NCI-H524 (cell line): ENCODE measurements at places on chromosomes 5 and 9.
A peak's percentile ranks its signal among the peaks of the same experiment; 100 is the strongest.

GRCh38 chr5:94080390-94080789 lies 339.0 kb upstream of the POU5F2 start:
- peak; percentile 39 for DNase-seq

DNA sequence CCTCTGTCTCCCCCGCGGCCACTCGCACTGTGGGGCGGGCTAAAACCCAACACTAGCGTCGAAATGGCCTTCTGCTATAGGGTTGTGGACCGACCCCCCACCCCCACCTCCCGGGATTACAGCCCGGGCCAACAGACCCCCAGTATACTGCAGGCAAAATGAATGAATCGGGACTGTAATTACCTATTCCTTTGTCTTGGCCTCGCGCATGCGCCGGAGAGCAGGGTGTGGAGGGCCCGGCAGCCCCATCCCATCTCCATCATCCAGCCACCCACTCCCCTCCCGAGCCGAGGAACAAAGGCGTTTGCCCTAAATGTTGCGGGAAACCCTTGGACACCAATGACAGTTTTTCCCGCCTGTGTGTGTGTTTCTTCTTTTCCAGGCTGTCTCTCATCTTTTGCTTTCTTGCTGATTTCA lies 1.6 kb downstream of the BASP1 start:
- peak; percentile 74 for DNase-seq

GRCh38 chr5:176837707-176838115 lies 27.4 kb downstream of the UNC5A start:
- no peak for DNase-seq

GRCh38 chr5:22541037-22541436 lies 312.1 kb downstream of the CDH12 start:
- peak; percentile 100 for DNase-seq

GRCh38 chr5:74995926-74996325 lies 56.4 kb downstream of the GCNT4 start:
- no peak for DNase-seq

- DNase-seq, result no peak
These were observed 2.7 kb downstream of the AOPEP start for GRCh38 chr9:94729199-94729598.

GRCh38 chr5:15106530-15107283 lies 235.1 kb upstream of the ANKH start:
- peak; percentile 58 for DNase-seq

GRCh38 chr5:2113348-2114131 lies 230.8 kb upstream of the IRX4 start:
- DNase-seq, result no peak

GRCh38 chr9:77019236-77019925 lies at the start of gene FOXB2:
FOXB2 (plus strand) TSS chr9:77019655; CDS start chr9:77019655, 0 bp downstream.
- DNase-seq, result no peak

GRCh38 chr5:80656425-80656824 lies 1.6 kb upstream of the DHFR start:
- DNase-seq, result no peak

DNA sequence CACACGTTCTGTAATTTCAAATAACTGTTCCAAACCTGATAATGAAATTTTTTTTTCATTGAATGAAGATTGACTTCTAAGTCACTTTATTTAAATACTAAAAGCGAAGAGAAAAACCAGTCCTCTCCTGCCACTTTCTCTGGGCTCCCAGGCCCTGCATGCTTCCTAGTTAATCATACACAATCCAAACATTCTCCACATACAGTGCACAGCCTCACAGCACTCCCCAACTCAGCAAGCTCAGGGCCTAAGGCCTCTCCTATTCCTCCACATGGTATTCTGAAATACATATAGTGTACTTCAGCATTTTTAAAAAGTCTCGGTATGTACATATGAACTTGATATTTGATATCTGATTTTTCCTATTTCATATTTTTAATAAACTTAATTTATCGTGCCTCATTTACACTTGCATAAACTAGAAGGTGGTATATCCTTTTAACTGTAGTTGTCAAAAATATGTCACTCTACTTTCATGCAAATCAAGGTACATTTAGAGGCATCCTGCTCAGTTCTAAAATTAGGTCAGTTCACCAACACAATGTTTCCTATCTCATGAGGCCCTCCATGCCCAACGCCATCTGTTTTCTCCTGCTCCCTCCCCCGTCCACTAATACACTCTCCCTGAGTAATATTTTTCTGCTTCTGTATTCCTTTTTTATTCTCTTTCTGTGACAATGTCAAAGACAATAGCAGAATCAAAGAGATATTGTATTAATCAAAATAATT lies 206.7 kb downstream of the ARRDC3 start:
- DNase-seq, result peak; percentile 11

DNA sequence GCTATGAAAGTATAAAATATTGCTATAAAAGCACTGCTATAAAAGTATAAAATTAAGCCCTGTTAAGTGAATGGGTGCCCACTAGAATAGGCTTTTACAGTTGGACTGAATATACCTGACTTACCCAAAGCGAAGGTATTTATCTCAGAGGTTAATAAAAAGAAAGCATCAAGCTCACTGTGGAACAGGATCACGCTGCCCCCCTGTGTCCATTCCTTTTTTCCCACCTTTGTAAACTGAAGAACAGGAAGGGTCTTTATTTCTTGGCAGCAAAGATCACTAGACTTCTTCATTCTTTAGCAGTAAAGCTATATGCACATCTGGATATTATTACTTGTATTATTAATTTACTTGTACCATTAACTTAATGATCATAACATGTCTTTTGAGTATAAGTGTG lies 22.1 kb upstream of the PLPP6 start:
- peak; percentile 0 for DNase-seq

DNA sequence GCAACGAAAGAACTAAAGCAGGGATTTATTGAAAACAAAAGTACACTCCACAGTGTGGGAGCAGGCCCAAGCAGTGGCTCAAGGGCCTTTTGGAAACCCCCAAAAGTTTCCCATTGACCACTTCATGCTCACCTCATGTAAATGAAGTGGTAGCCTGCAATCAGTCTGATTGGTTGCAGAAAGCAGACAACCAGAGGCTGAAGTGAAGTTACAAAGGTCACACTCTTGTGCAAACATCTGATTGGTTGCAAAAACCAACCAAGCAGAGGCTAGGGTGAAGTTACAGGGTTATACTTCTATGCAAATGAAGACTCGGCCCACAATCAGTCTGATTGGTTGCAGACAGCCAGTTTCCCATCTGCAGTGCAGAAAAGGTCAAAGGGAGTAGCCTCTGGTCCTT lies 258.0 kb downstream of the YTHDC2 start:
- DNase-seq, result no peak

DNA sequence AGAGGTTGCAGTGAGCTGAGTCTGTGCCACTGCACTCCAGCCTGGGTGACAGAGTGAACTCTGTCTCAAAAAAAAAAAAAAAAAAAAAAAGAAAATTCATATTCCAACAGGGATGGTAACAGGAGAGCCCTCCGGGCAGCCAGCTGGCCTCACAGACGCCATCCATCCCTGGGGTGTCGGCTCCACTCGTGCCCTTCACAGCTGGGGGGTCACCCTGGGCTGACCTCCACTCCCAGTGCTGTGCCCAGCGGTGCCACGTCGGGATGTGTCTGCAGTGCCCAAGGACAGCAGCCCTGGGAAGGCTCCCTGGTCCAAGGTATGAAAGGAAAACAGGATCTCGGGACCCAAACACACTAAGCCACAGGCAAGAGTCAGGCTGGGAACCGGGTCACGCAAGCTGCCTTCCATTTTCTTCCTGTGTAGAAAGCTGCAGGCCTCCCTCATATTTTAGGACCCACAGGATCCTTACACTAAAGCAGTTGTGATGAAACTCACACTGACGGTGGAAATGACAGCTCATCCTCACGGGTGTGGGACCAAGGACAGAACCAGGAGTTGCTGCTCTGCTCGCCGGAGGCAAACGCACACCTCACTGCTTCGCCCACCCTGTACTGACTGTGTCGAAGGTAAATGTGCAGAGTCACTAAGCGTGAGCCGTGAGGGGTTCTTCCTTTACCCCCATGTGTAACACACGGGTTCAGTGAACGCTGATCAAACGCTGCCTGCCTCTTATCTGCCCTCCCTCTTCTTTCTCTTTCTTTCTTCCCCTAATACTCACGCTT lies 5.3 kb downstream of the SLC12A7 start:
- no peak for DNase-seq

DNA sequence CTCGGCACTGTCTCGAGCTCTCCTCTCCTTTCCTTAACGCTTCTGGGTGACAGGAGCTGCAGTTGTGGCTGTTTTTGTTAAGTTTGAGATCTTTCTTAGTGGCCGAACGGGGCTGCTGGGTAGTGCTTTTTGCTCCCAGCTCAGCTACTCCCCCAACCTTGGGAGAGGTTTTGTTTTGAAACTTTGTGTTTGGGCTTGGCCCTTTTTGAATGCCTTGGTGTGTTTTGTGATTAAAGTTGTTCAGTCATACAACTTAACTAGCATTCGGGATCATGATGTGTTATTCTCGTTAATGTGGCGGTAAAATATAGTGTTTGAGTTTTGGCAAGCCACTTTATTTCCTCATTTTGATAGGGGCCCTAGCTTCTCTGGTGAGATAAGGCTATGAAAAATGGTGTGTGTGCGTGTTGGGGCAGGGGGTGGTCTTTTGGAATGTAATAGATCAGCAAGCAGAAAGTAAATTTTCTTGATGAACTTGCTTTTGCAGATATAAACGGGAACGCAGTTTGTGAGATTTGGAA lies 1.1 kb downstream of the KDM3B start:
- DNase-seq, result no peak

DNA sequence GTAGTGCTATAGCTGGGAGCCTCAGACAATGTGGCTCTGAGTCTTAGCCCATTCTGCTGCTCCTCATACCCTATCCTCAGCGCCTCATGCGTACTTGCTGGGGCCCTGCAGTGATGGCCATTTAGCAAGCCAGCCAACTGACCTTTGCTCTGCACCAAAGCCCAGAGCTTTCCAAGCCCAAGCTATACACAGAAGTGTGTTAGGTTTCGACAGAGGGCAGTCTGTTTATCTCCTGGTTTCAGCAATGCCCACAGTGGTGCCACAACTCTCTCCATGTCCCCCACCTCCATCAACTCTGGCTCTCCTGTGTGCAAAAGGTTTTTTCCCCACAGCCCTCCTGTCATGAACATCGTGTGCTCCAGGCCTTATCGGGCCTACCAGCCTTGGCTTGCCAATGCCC lies 16.9 kb downstream of the GNG10 start:
- DNase-seq, result no peak

GRCh38 chr9:129237164-129237611 lies 59.1 kb upstream of the IER5L start:
- DNase-seq, result no peak

GRCh38 chr9:38117651-38118050 lies 48.6 kb upstream of the SHB start:
- DNase-seq, result peak; percentile 99

- DNase-seq, result no peak
These were observed 28.3 kb downstream of the CAMK2A start for GRCh38 chr5:150261231-150261630.

GRCh38 chr9:9552665-9553064 lies 1060.1 kb downstream of the PTPRD start:
- DNase-seq, result peak; percentile 89

DNA sequence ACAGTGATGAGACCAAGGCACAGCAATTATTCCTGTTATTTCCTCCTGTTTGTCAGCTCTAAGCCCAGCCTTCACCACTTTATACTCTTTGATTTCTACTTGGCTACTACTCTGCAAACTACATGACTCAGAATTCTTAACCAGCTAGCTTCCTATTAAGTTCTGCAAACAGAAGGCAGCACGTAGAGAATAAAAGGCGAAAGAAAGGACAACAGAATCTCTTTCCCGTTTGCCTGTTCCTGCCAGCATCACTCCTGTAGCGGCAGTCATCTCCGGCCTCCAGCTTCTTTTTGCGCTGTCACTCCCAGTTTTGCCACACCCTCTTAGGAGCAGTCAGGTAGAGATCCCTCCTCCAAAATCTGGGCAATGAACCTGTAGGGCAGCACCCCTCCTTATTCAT lies 29.9 kb downstream of the DPYSL3 start:
- DNase-seq, result no peak

DNA sequence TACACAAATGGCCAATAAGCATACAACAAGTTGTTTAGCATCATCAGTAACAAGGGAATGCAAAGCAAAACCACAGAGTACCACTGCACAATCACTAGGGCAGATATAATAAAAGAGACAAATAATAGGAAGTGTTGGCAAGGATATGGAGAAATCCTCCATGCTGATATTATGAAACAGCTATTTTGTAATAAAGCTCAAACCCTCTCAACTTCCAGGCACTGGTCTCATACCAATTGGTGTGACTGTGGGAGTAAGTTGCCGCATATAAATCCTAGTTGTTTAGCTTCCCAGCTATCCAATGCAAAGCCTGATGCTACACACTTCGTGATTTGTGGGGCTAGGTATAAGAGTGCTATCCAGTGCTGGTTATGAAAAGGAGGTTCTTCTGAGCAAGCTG lies 88.6 kb downstream of the SMIM23 start:
- DNase-seq, result no peak

- no peak for DNase-seq
These were observed 202.4 kb downstream of the FANCC start for GRCh38 chr9:95115104-95115503.

GRCh38 chr5:123856766-123857165 lies 344.8 kb downstream of the CSNK1G3 start:
- DNase-seq, result no peak

- DNase-seq, result peak; percentile 36
These were observed 34.6 kb downstream of the TTC39B start for GRCh38 chr9:15272377-15272928.

GRCh38 chr9:116155698-116156039 lies 2.1 kb downstream of the PAPPA start:
- DNase-seq, result no peak

DNA sequence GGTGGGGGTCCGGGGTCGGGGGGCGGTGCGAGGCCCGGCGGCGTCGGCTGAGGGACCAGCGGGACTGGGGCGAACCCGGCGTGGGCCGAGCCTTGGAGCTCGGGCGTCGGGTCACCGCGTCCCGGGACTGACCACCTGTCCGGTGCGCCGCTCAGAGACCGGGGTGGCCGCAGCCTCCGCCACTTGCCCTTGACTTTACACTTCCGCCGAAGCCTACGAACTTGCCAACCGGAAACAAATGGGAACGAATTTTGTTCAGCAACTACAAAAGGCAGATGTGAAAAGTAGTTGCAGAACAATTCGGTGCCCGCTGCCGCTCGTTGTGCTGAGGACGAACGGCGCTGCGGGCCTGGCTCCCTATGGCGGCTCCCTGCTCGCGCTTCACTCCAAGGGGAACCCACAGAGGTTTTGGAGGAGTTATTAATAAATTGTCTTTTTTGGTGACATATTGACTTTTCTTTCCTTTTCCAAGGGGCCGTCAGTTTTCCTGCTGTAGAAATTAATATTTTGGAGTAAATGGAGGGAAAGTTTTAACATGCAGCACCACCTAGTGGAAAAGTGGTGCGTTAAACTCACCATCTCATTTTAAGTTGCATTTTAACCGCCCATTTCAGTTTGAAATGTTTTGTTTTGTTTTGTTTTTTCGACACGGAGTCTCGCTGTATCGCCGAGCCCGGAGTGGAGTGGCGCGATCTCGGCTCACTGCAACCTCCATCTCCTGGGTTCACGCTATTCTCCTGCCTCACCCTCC lies 490 bp downstream of the PCBD2 start:
- DNase-seq, result peak; percentile 74

DNA sequence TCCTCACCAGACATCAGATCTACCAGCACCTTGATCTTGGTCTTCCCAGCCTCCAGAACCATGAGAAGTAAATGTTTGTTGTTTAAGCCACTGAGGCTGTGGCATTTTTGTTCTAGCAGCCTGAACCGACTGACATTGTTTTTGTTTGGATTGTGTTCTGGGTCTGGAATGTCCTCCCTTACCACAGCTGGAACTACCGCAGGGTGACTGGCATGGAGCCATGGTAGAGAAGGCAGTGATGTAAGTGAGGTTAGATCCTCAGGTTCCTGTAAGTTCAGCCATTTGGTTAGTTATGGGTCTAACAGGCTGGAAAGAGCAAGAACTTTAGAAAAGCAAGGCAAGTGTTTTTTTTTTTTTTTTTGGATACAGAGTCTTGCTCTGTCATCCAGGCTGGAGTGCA lies 209.3 kb downstream of the DAB2IP start:
- no peak for DNase-seq
